AG09309 (cell line): ENCODE measurements at places on chromosomes 2 and 18.

GRCh38 chr18:61489334-61489733 is 156.1 kb downstream of the CDH20 start:
- DNase-seq: no peak

DNA sequence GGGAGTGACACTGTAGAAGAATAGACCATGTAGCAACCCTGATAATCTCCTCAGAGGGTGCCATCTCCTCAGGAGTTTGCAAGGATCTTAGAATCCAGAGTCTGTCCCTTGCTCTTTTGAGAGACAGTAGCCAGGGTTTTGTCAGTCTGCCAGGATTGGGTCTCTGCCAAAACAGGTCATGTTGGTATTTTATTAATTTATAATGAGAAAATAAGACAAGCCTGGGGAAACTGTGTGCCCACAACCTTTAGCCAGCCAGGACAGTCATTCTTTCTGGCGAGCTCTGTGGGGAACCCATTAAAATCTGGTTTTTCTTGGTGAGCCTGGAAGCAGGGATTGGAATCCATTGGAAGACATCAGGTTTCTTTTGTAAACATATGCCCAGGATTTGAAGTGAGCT is 78.6 kb downstream of the PTPRM start:
- DNase-seq: no peak

- DNase-seq: no peak
These were observed 45.5 kb downstream of the SERPINB7 start for GRCh38 chr18:63820694-63821093.

DNA sequence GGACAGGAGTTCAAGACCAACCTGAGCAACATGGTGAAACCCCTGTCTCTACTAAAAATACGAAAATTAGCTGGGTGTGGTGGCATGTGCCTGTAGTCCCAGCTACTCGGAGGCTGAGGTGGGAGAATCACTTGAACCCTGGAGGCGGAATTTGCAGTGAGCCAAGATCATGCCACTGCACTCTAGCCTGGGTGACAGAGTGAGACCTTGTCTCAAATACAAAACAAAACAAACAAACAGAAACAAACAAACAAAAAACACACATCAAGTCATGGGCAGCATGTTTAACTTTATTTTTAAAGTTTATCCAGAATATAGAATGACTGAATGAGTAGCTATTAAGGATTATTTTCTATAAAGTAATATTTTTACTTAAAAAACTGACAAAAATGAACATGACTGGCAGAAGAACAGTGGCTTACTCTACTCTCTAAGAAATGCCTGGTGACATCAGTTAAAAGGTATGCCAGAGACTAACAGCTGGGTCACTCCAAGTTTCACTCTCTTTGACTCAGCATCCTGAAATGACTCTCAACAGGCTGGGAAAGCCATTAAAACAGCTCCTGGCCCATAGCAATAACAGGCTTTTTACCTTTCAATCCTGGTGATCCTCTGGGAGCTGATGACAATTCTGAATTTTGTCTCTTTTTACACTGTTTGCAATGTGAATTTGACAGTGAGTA is 281.6 kb upstream of the STON1 start:
- peak; percentile 67 for DNase-seq

- no peak for DNase-seq
These were observed 698.7 kb downstream of the TDRD15 start for GRCh38 chr2:21822505-21822904.

- DNase-seq: no peak
These were observed 37.2 kb downstream of the PTPRM start for GRCh38 chr18:7604361-7604760.

GRCh38 chr2:113181258-113182051 is 7.7 kb downstream of the PSD4 start:
- DNase-seq: no peak

DNA sequence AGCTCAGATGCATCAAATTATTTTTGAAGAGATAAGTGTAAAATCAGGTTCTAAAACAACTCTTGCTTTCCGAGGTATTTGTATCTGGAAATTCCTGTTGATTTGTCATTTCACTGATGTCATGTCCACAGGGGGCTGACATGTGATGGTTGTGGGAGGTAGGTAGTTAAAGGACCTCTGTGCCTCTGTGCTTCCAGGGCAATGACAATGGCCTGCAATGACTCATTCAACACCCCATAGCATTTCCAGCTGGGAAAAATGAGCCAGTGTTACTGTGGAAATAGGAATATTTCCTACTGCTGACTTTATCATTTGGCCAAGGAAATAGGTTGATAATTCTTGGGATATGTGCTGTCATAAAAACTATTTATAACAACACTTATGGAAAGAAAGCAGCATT is 86.2 kb upstream of the CCDC195 start:
- no peak for DNase-seq

DNA sequence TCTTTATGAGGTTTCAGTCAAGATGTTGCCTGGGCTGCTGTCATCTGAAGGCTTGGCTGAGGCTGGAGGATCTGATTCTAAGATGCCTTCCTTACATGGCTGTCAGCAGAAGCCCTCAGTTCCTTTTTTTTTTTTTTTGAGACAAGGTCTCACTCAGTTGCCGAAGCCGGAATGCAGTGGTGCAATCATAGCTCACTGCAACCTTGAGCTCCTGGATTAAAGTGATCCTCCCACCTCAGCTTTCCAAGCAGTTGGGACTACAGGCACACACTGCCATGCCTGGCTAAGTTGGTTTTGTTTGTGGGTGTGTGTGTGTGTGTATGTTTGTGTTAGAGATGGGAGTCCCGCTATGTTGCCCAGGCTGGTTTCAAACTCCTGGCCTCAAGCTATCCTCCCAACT is 13.1 kb upstream of the SLC35F5 start:
- no peak for DNase-seq

DNA sequence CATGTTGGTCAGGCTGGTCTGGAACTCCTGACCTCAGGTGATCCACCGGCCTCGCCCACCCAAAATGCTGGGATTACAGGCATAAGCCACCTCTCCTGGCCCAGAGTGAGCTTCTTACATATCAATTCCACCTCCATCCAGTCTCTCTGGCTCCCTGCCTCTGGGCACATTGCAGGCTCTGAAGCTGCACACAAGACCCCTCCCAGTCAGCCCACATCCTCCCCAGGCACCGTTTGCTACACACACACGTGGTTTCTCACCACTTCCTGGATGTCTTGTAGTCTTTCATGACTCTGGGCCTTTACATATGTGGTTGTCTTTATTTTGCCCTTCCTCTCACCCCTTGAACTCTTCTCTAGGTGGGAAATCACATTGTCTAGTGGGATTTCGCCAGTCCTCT is 64.0 kb upstream of the CABLES1 start:
- no peak for DNase-seq

GRCh38 chr18:34623557-34623956 is 86.5 kb upstream of the DTNA start:
- DNase-seq: no peak

DNA sequence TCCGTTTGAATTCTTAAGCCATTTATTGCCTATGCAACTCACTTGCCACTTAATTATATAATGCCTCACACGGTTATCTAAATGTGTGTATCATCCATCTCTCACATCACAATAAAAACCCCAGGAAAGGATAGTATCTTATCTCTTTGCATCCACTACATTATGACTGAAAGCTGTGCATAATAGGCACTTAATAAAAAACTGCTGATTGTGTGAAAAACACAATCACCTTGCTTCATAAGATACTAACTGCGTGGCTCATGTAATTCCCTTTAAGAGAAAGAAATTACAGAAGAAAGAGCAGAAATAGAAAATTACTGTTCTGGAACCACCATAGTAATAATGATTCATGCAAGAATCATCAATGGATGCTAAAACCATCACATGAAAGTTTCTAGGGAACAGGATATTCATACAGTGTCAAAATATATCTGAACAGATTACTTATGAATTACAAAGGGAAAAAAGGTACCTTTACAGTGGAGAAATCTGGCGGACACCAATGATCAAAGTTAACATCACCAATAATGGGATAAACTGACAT is 29.3 kb downstream of the CUL3 start:
- DNase-seq: no peak

- no peak for DNase-seq
These were observed 2.4 kb downstream of the MAP4K4 start for GRCh38 chr2:101699755-101700461.

DNA sequence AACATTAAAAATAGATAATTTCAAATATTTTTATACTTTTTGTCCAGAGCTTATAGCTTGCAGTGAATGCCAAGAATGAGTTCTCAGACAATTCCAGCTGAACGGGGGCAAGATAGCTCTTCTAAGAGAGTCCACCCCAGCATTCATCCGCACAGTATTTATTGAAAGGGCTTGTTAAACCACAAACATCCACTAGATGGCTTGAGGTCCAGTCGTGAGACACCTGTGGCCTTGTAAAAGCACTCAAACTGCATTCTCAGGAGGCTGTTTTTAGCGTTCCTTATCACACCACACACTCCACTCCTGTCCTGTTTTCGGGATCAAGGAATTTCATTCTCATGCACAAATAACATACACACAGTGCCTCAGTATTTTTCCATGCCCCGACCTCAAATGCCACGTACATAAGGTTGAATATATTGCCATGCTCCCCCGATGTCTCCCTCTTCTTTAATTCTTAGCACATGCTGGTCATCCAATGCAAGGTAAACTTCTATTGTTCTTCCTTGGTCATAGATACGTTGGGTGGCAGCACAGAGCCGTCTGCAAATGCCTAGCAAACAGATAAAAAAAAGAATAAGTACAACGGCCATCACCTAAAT is 47.4 kb downstream of the DNAJC10 start:
- no peak for DNase-seq

- no peak for DNase-seq
These were observed 68.3 kb downstream of the ARHGEF33 start for GRCh38 chr2:38957972-38958371.

DNA sequence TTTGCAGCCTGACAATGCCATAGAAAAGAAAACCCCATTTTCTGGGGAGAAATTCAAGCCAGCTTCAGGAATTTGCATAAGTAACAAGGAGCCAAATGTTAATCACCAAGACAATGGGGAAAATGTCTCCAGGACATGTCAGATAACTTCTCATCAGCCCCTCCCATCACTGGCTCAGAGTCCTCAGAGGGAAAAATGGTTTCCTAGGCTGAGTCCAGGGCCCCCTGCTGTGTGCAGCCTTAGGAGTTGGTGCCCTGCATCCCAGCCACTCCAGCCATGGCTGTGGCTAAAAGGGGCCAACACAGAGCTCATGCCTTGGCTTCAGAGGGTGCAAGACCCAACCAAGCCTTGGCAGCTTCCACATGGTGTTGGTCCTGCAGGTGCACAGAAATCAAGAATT is 63.7 kb upstream of the FANCL start:
- DNase-seq: no peak

- DNase-seq: no peak
These were observed 33.9 kb upstream of the ATIC start for GRCh38 chr2:215277944-215278343.

- no peak for DNase-seq
These were observed 596.4 kb upstream of the VRK2 start for GRCh38 chr2:57450170-57450569.

DNA sequence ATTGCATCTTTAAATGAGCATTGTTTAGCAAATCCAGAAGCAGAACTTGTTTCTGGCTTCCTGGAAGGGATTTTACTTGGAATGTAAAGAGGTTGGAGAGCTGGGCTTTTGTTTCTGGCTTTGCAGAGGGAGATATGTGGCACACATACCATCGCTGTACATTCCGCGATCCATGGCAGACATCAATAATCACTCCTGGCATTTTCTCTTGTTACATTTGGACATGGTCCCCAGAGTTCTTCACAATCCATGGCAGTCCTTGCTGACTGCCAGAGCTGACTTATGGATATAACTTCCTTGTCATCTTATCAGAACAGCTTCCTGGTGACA is 445.6 kb upstream of the SPRED2 start:
- no peak for DNase-seq

DNA sequence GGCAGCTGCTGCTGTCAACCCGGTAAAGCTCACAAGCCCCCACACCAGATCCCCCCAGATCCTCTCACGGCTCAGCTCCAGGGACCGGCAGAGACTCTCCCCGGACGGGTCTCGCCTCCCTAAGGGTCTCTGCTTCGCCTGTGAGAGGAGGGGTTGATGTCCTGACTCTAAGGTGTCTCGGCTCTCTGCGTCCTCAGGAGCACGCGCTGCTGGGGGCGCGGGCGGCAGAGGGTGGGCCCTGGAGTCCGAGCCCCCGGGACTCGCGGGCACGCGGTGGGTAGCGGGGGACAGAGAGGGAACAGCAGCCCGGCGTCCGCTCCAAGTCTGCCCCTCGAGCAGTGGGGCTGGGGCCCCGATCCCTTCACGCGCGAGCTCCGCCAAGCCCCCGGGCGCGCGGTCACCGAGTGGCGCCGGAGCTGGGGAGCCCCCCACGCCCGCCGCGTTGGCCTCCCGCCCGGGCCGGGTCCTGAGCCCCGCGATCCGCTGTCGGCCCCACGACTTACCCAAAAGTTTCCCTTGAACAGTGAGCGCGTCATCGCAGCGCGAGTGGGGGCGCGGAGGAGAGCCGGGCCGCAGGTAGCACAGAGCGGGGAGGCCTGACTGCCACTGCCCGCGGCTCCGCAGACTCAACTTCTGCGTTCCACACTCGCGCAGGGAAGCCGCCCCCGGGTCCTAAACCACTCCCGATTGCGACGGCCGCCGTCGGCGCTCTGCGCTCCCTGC is at the start of gene PSTPIP2:
Gene PSTPIP2, minus strand, starts transcription at position 608 of the 723 bp plus-strand sequence. Its CDS starts 72 bp downstream, at position 536.
- DNase-seq: no peak

DNA sequence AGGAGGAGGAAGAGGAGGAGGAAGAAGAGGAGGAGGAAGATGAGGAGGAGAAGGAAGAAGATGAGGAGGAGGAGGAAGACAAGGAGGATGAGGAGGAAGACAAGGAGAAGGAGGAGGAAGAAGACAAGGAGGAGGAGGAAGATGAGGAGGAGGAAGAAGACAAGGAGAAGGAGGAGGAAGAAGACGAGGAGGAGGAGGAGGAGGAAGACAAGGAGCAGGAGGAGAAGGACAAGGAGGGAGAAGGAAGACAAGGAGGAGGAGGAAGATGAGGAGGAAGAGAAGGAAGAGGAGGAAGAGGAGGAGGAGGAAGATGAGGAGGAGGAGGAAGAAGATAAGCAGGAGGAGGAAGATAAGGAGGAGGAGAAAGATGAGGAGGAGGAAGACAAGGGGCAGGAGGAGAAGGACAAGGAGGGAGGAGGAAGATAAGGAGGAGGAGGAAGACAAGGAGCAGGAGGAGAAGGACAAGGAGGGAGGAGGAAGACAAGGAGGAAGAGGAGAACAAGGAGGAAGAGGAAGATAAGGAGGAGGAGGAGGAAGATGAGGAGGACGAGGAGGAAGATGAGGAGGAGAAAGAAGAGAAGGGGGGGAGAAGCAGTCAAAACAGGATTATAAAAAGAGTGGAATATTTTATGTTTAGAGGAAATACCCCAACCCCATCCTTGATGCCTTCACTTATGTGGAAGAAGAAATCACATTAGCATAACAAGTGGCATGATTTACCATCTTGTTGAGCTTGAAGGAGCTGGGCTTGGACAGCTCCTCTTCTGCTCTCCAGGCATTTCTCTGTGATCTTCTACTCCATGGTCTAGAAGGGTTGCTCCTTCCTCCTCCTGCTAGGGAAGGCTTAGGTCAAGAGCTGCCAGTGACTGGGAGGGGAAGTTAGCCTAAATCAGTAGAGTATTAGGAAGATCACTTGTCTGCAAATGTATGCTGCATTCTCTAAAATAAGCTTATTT is 45.3 kb upstream of the KCTD1 start:
- DNase-seq: no peak
